ENCODE measurements at places on chromosomes 5 and 9.

DNA sequence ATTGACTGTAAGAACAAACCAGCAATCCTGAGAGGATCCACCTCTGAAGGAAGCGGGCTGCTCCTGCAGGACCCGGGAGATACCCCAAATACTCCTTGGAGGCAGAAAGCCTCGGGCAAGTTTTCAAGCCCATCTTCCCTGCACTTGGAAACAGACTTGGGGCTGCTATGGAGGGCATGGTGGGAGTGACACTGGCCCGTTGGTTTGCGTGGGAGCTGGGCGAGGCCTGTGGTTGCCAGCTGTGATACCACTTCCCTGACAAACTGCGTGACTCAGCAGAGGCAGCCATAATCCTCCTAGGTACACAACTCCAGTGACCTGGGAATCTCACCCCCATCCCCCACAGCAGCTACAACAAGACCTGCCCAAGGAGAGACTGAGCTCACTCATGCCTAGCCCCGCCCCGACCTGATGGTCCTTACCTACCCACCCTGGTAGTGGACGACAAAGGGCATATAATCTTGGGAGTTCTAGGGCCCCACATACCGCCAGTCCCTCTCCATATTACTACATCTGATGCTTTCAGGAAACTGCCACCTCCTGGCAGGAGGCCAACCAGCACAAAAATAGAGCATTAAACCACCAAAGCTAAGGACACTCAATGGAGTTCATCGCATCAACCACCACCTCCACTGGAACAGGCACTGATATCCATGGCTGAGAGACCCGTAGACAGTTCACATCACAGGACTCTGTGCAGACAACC lies 38.1 kb upstream of the VLDLR start:
- DNase-seq = no peak

GRCh38 chr5:128436749-128437188 lies 101.3 kb downstream of the FBN2 start:
- no peak for DNase-seq

GRCh38 chr9:126448136-126448535 lies 121.5 kb downstream of the MVB12B start:
- no peak for DNase-seq

GRCh38 chr9:92133949-92134604 lies 18.9 kb upstream of the SPTLC1 start:
- DNase-seq = peak; percentile 92

GRCh38 chr5:97355775-97356174 lies 172.7 kb upstream of the RIOK2 start:
- DNase-seq = no peak

DNA sequence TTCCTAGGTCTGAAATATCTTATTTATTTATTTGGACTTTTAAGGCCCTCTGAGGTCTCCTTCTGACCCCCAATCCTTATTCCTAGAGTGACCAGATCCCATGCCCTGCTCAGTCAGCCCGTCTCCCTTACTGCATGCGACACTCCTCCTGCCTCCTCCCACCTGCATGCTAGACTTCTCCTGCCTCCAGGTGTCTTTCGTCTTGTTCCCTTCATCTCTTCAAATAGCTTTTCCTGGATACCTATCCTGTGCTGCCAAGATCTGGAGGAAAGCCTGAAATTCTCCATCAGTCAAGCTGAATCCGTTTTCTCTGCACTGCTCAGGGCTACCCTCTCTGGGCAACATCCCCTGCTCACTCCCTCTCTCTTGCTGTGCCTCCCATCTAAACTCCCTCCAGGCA lies 81.0 kb downstream of the PRDM6 start:
- DNase-seq = no peak

GRCh38 chr9:127450243-127450760 lies 904 bp downstream of the RPL12 start:
- DNase-seq = no peak

GRCh38 chr5:66717455-66718373 lies 121.5 kb downstream of the MAST4 start:
- DNase-seq = peak; percentile 33

GRCh38 chr5:57325678-57326397 lies 152.0 kb downstream of the GPBP1 start:
- no peak for DNase-seq

DNA sequence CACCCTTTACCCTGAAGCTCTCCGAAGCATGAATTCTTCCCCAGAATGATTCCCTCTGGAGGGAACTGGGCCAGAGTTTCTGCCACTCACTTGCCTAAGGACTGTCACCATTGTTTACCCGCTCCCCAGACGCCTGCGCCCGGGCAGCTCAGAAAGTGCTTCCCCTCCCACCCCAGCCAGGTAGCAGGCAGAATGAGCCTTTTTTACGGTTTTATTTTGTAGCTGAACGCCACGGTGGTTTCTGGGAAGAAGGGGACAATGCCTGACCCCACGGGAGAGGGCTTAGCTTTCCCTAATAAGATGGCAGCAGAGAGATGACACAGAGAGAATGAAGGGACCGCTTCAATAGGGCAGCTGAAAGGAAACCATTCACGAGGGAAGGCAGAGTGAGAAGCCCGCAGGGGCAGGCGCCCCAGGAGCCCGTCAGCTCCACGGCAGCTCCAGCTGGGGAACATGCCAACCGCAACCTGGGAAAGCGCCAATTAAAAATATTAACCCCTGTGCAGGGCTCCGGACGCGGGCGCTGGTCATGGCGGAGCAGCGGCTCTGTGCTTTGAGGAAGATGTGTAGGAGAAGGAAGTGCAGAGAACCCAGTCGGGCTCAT lies 20.4 kb upstream of the NTNG2 start:
- peak; percentile 77 for DNase-seq

DNA sequence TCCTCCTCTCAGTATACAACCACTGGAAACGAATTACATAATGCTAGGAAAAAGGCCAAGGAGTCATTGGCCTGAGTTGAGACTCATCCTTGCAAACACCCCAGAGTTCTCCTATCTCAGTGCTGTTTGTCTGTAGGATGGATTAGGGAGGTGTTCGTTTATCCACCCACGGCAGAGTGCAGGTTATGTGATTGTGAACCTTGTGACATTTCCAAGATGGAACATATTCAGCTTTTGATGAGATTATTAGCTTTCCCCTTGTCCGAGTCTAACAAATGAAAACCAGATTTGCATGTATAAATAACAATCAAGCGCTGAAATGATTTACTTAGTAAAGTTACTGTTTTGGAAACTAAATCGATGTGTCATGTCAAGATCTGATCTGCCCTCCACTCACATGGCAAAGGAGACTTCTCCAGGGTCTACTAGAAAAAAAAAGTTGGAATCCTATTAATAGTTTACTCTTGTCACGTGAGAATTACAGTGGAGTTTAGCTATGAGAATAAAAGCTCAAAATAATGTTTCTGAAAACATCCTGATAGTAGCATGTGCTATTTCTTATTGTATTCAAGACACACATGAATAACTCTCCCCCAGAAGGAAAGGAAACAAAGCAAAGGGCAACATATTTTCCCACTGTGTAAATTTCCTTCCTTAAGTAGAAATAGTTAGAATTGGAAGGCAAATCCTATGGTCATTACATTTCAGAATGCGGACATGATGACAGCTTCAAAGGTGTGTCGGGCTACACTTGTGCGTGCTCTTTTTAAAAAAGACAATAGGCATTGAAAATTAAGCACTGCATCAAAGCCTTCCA lies 600.4 kb downstream of the EBF1 start:
- DNase-seq = peak; percentile 47

DNA sequence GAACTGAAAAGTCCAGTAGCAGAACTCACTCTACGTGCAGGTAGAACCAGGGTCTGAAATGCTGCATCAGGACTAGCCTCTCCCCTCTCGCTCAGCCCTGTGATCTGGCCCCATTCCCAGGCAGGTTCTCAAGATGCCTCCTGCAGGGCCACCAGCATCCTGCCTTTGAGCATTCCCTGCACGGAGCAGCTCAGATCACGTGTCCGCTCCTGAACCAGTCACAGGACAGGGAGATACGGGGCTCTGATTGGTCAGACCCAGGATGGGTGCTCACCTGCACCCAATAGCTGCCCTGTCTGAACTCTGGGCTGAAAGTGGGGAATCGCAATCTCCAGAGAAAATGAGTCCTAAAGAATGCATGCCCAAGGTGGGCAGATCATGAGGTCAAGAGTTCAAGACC lies 50.8 kb downstream of the NEURL1B start:
- no peak for DNase-seq

- DNase-seq = no peak
Observed at GRCh38 chr9:123964761-123965160, 34.8 kb upstream of the DENND1A start.
